ENCODE measurements at places on chromosomes 11 and 22.

- peak; percentile 78 for DNase-seq
Measured at GRCh38 chr11:5620651-5621521, 3.9 kb upstream of the TRIM34 start.

GRCh38 chr11:36088266-36088972 lies 144.6 kb downstream of the LDLRAD3 start:
- DNase-seq, result peak; percentile 45

GRCh38 chr22:22241554-22241898 lies 3.1 kb upstream of the VPREB1 start:
- DNase-seq, result no peak

DNA sequence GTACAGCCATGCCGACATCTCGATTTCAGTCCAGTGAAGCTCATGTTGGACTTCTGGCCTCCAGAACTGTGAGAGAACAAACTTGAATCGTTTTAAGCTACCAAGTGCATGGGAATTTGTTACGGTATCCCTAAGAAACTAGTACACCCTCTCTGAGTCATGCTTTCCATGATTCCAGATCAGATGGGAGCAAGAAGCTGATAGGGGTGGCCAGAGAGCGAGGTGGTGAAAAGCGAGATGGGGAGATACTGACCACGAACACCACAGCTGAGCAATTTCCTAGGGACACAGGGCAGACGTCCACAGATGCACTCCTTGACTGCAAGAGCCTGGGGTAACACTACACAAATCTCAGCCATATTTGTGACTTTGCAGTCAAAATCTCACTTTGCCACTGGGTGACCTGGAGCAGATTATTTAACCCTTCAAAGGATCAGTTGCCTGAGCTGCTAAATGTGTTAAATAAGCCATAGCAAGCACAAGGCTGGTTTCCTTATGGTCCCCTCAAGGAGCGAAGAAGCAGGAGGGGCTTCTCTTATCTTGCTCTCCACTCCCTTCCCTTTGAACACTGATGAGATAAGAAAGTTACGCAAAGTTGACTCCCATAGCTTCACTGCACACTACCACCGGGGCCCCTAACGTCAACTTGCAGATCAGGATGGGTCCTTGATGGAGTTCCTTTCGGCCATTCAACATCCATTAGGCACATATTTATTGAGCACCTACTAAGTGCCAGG lies 22.6 kb upstream of the RCN1 start:
- no peak for DNase-seq

DNA sequence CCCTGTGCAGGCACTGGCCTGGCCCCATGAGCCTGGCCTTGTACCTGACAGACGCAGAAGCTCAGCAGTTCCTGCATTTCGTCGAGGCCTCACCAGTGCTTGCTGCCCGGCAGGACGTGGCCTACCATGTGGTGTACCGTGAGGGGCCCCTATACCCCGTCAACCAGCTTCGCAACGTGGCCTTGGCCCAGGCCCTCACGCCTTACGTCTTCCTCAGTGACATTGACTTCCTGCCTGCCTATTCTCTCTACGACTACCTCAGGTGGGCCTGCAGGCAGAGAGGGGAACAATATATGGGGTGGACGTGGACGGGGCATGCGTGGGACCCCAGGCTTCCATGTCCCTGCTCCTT lies 4.9 kb downstream of the LARGE2 start:
- no peak for DNase-seq

GRCh38 chr11:114163830-114164401 lies 104.4 kb downstream of the ZBTB16 start:
- DNase-seq, result no peak

DNA sequence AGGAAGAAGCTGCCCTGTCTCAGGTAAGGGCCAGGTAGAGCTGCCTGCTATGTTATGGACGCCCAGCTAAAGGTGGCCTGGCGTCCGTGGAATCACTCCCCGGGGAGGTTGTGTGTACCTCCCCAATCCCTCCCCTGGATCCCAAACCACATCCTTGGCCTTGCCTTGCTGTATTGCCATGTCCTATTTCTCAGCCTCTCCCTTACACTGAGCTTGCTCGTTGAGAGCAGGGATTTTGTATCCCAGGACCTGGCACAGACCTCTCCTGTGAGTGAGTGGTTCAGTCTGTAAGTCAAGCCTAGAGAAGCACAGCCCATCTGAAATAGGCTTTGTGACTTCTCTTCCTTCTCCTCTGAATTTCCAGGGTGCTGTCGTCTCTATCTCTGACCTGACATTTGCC lies 53.9 kb downstream of the TRAF6 start:
- DNase-seq, result no peak

DNA sequence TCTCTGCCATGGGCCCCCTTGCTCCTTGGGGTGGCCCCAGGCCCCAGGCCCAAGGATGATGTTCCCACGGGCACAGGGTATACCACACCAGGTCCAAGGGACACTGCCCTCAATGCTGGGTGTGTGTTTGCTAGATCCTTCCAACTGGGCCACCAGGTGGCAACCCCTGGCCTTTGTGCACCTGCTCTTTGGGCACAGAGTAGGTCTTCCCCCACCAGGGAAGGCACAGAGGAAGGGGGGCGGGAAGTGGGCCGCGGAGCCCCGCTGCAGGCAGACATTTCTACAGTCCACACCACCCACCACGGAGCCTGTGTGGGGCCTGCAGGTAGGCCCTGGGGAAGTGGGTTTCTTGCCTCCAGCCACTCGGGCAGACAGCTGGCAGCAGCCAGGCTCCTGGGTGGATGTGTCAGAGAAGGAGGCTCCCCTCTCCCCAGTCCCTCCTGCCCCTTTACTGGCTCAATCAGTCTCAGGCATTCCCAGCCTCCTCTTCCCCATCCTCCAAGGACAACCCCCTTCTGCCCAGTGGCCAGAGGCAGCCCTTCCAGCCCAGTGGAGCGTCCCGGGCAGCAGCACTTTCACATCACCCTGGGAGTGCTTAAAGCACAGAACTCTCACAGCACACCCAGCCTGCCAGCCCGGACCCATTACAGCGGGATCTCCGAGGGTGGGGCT lies 21.6 kb downstream of the MAFF start:
- no peak for DNase-seq

DNA sequence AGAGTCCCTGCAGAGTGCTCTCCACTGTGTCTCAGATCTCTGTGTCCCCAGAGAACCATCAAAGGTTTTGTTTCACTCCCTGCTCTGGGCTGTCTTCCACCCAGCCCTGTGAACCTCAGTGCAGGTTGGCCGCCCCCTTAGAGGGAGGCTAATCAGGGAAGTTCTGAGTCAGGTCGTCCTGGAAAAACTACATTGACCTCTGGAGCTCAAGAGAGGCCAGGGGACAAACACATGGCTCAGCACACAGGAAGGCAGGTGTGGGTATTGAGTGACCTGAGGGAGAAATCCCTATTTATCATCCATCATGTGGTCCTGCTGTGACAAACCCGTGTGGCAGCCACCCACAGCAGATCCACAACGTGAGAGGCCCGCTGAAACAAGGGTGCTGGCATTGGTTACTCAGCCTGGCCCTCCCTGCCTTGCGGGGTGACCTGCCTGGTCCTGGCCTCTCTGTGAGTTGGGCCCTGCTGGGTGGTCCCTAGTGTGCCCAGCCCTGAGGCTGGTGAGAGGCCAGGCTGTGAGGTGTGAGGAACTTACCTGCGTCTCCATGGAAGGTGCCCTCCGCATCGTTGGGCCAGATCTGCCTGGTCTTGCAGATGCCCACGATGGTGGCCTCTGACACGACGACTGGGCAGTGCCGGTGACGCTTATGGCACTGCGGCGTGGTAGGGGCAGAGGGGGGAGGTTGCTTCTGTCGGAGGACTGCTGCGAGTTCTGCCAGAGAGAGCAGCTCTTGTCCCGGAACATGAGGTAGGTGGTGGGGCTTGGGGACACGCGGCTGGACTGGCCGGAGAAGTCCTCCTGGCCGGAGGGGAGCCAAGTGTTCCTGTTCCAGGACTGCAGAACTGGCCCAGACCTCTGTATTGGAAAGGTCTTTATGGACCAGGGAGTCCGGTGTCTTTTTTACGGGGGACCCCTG lies 669 bp upstream of the BCR start:
- no peak for DNase-seq

DNA sequence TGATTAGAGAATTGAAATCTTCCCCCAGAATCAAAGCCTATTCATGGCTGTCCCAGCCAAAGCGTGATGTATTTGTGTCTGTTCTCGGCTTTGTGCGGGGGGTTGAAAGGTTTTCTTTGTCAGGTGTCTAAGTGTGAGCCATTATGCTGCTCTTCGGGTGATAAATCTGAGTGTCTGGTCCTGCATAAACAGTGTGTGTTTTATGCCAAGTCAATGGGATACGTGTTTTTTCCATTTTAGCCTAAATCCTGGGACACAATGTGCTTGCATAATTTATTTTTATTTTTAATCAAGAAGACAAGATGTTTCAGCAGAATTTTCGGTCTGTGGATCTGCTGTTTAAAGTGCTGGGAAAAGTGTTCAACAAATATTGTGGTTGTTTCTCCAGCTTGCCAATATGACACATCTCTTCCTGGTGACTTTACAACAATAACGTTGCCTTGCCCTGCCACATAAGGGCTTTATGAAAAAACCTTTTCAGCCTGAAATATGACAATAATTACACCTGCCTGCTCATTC lies 267.8 kb downstream of the TBC1D22A start:
- no peak for DNase-seq

DNA sequence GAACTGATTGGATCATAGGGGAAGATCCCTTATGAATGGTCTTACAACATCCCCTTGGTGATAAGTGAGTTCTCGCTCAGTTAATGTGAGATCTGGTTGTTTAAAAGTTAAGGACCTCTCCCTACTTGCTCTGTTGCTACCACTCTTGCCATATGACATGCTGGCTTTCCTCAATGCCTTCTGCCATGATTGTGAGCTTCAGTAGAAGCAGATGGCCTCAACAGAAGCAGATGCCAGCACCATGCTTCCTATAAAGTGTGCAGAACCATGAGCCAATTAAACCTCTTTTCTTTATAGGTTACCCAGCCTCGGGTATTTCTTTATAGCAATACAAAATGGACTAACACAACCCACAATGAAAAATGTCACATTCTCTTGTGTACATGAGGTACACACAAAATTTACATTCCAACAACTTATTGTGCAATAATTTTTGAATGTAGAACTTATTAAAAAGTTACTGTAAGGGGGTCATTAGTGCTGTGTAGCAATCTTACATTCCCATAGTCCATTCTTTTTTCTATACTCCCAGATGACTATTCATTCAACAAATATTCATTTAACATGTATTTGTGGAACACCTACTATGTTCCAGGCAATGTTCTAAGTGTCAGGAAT lies 10.3 kb downstream of the CYP2R1 start:
- DNase-seq, result no peak

GRCh38 chr11:88484873-88485621 lies 147.5 kb upstream of the CTSC start:
- DNase-seq, result peak; percentile 51

DNA sequence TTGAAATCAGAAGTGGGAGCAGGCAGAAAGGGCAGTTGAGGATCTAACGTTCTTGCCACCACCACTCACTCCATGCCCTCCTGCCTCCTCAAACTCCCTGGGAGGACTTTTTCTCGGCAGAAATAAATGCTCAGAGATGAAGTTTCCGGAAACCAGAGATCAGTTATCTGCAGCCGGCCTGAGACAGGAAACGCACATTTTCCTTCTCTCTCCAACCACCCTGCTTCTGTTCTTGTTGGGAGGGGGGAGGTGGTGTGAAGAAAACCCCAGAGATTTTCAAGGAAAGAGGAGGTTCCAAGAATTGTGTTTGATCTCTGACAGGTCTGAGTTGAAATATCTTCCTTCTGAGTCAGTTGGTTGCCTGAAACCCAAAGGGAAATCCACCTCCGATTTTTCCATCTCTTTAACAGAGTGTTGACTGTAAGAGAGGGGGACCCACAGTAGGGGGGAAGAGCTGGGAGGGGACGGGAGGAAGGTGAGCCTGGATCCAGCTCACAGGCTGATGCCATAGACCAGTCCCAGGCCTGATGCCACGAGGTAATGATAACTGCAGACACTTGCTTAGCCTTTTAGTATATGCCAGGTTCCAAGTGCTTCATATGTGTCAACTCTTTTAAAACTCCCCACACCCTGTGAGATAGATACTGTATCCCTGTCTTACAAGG lies 100.8 kb downstream of the TRAF6 start:
- DNase-seq, result no peak

- DNase-seq, result no peak
Measured at GRCh38 chr11:102194990-102195389, 84.7 kb downstream of the YAP1 start.

DNA sequence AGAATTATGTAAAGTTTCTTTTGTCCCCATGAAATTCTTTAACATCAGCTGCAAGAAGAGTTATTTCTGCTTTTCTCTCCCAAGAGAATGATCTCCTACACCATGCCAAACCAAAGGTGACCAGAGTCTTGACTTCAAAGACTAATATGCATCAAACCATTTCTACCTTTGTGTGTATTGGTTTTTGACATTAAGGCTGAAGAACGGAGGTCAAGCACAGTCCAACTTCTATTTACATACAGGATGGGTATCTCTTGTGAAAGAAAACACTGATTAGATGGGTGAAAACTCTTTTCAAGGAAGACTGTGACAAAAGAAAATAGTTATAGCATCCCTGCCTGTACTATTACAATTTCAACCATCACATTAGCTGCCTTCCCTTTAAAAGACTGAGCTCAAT lies 256.3 kb downstream of the CADM1 start:
- no peak for DNase-seq

GRCh38 chr11:41320238-41320637 lies 139.2 kb downstream of the LRRC4C start:
- DNase-seq, result no peak

DNA sequence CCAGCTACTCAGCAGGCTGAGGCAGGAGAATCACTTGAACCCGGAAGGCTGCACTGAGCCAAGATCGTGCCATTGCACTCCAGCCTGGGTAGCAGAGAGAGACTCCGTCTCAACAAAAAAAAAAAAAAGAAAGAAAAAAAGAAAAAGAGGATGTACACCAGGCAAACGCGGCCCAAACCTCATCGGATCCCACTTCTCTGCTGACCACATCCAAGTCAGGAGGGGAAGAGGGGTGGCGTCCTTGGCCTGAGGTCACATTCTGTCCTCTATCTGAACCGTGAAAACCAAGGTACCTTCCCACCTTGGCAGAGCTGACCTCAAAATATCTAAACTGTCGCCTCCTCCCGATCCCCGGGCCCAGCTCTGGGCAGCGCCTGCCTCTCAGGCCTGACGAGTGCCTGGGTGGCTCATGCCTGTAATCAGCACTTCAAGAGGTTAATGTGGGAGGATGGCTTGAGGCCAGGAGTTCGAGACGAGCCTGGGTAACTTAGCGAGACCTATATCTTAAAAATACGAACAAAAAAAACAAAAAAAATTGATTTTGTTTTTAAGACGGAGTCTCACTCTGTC lies 25.1 kb downstream of the RGL4 start:
- no peak for DNase-seq

All from adipocyte (in vitro differentiated cells).